ENCODE measurements at places on chromosomes 5 and 9. TPM values are rescaled to one million over a fixed set of nuclear protein-coding genes. Genes with fewer than 3 reads are reported as not detected.

The AQP3 gene
- 41.1 TPM for total RNA-seq

The LECT2 gene
- total RNA-seq = not detected

The FAM169A gene
- total RNA-seq = 5.9 TPM

The PCDHGB7 gene
- 18.0 TPM for total RNA-seq

The SLC45A2 gene
- total RNA-seq = not detected

The NUTM2F gene
- 0.21 TPM for total RNA-seq

GRCh38 chr5:170469414-170469813 is 34.4 kb upstream of the KCNIP1 start:
- no peak overlapping the region for H3K4me3 ChIP-seq
- H3K27me3 ChIP-seq = no peaks in the 10 kb centered on the region
- no peak for DNase-seq
- H3K36me3 ChIP-seq = no peaks in the 10 kb centered on the region
- H3K27ac ChIP-seq = no peak overlapping the region
- H3K4me1 ChIP-seq = no peaks in the 10 kb centered on the region

GRCh38 chr9:130118841-130119518 is 53.2 kb upstream of the NCS1 start:
- H3K4me3 ChIP-seq = no peak overlapping the region
- no peak for DNase-seq
- peaks cover 62% of the 10 kb centered on the region for H3K36me3 ChIP-seq
- H3K4me1 ChIP-seq = peaks cover 16% of the 10 kb centered on the region
- H3K27ac ChIP-seq = peak overlapping the region; percentile 36
- no peaks in the 10 kb centered on the region for H3K27me3 ChIP-seq

DNA sequence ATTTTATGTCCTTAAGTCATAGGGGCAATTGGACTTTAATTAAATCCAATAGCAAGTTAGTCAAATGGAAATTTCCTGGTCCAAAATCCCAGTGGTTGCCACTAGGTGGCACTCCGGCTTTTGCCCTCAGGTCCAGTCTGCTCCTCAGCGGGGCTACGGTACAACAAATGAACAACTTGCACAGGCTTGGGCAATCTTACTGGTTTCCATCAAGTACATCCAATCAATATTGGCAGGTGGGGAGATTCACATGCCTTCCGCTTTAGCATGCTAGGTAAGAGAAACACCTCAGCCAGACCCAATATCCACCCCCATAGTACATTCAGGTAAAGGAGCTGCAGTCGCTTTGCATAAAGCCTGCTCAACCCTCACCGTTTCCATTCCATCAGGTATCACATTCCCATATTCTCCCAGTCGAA is 6.3 kb upstream of the MXD3 start:
- peaks cover 19% of the 10 kb centered on the region for H3K36me3 ChIP-seq
- no peak overlapping the region for H3K4me3 ChIP-seq
- no peaks in the 10 kb centered on the region for H3K4me1 ChIP-seq
- H3K27ac ChIP-seq = no peak overlapping the region
- peak; percentile 75 for DNase-seq
- no peaks in the 10 kb centered on the region for H3K27me3 ChIP-seq

DNA sequence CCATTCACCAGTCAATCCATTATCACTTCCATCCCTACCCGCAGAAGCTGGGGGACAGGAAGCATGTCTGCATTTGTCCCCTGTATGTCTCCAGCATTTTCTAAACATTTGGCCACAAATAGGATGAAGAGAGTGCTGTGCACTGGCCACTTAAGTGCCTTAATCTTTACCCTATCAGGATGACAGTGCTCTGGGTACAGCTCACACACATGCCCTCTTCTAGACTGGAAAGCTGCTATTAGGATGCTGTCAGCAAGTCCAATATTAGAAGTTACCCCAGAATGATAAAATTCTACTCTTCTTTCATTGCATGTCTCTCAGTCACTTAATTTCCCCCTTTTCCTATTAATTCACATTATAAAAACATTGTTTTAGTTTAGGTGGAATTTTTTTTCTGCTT is 168.4 kb downstream of the RASEF start:
- no peaks in the 10 kb centered on the region for H3K27me3 ChIP-seq
- no peak overlapping the region for H3K4me3 ChIP-seq
- no peaks in the 10 kb centered on the region for H3K36me3 ChIP-seq
- H3K27ac ChIP-seq = no peak overlapping the region
- H3K4me1 ChIP-seq = no peaks in the 10 kb centered on the region

GRCh38 chr5:10615693-10616092 is 51.8 kb downstream of the ANKRD33B start:
- H3K4me1 ChIP-seq = no peaks in the 10 kb centered on the region
- H3K4me3 ChIP-seq = no peak overlapping the region
- H3K27me3 ChIP-seq = no peaks in the 10 kb centered on the region
- no peak overlapping the region for H3K27ac ChIP-seq
- no peak for DNase-seq

DNA sequence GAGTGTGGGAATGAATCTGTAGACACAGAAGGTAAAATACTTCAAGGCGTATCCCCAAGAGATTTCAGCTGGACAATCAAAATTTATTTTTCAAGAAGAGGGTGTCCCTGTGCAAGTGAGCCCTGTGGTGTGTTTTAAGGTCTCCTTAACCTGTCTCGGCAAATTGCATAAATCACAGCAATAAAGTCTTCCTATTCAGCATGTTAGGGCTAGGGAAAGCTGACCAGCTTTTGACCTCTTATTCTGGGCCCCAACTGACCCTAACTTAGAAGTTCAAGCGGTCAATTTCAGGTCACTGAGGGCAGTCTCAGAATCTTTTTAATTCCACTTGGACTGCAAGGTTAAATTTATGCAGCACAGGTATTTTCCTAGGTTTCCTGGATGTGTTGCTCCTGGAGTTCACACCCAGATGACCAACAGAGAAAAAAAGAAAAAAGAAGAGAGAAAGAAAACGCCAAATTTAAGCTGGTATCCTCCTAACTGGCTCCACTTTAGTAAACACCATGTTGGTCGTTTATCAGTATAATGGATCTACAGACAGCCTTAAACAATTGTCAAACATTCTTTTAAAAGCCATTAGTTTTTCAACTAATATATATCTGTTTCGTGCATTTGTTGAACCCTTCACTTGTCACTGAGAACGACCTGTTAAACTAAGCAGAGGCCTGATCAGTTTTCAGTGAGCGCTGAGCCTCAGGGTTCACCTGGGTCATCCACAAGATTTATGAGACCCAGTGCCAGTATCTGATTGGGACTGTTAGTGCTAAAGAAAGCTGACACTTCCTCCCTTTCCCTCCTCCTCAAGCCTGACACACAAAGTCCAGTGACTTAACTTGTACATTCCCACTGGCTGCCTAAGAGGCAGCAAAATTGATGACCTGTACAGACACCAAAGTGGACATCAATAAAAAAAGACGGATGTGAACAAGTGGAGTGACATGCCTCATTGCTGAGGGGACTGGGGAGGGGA is 546.1 kb downstream of the NR2F1-AS1 start:
- H3K4me1 ChIP-seq = no peaks in the 10 kb centered on the region
- no peak overlapping the region for H3K4me3 ChIP-seq
- H3K27me3 ChIP-seq = no peaks in the 10 kb centered on the region
- no peak for DNase-seq

DNA sequence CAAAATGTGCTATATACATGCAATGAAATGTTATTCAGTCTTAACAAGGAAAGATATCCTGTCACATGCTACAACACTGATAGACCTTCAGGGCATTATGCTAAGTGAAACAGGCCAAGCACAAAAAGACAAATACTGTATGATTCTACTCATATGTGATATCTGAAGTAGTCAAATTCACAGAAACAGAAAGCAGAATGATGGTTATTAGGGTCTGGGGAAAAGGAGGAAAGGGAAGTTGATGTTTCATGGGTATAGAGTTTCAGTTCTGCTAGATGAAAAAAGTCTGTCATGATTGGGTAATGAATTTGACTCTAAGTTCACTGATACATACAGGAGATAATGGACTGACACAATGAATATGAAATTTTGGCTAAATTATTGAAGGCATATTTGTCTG is 11.2 kb upstream of the RIC1 start:
- no peak overlapping the region for H3K27ac ChIP-seq
- peaks cover 21% of the 10 kb centered on the region for H3K4me1 ChIP-seq
- H3K36me3 ChIP-seq = no peaks in the 10 kb centered on the region
- no peak overlapping the region for H3K4me3 ChIP-seq
- no peak for DNase-seq
- no peaks in the 10 kb centered on the region for H3K27me3 ChIP-seq

GRCh38 chr9:118414676-118415075 is 710.5 kb downstream of the TLR4 start:
- no peak for DNase-seq
- H3K27me3 ChIP-seq = no peaks in the 10 kb centered on the region
- H3K4me3 ChIP-seq = no peak overlapping the region
- H3K36me3 ChIP-seq = no peaks in the 10 kb centered on the region

DNA sequence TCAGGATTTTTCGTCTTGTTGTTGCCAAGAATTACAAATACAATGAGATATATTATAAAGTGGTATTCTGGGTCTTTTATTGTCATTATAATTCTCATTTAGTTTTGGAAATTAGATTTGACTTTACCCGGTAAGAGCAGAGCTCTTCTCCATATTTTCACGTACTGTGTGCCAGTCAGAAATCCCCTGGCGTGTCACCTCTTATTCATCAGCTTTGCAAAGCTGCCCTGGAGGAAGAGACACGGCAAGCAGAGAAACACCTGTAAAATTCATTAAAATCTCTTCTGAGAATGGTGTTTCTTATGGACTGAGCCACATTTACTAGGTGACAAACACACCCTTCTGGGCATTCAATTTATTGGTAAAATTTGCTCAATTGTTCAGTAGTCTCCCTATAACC is 440.4 kb downstream of the HINT1 start:
- H3K27ac ChIP-seq = no peak overlapping the region
- H3K4me3 ChIP-seq = no peak overlapping the region
- H3K4me1 ChIP-seq = no peaks in the 10 kb centered on the region
- no peaks in the 10 kb centered on the region for H3K27me3 ChIP-seq
- no peaks in the 10 kb centered on the region for H3K36me3 ChIP-seq
- DNase-seq = no peak

DNA sequence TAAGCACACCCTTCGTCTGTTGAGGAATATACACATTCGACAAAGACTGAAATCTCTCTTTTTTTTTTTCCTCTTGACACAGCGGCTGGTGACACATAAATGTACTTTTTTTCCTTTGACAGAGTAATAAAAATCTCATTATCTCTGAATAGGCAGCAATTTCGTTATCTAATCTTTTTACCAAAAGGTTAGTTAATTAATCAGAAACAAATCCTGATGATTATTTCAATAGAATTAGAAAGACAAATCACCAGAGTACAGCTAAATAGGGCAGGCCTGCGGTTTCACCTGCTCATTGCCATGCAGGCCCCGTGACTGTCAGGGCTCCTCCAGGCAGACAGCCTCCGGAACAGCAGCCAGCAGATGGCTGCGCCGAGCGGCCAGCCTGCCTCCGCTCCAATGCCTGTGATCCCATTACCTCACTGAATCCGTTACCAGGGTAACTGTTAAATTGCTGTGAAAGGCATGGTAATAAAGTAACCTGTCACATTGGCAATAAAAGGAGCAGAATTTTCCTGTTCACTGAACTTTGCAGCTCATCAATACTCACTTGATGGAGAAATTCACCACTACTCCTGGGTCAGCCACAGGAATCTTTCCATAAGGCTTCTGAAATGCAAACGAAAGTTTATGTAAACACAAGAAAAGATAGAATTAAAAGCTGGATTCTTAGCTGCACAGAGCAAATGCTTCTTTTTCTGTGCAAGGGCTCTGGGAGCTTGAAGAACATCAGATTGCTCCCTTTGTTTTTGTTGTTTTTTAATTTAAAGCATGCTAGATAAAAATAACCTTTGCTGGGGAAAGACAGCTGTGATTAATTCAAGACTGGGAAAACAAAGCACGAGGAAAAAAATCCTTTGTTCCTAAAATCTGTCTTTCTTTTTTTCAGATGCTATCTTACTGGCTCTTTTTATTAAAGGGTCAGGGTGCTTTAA is 666.4 kb upstream of the ZNF608 start:
- H3K36me3 ChIP-seq = no peaks in the 10 kb centered on the region
- peak overlapping the region; percentile 34 for H3K27ac ChIP-seq
- H3K4me1 ChIP-seq = peaks cover 58% of the 10 kb centered on the region
- H3K27me3 ChIP-seq = no peaks in the 10 kb centered on the region
- no peak overlapping the region for H3K4me3 ChIP-seq

DNA sequence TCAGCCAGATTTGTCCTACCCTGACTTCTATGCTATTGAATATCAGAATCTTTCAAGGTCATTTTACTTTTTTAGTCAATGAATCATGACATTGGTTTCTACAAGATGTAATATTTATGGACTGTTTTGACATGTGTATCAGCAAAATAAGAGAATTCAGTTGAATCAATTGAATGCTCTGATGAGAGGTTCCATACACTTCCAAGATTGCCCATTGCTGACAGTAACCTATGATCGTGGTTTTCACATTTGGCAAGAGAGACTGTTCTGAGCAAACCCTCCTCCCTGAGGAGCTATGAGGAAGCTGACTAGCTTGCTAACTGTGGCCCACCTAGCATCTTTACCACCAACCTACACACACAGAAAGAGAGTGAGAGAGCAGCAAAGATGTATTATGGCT is 56.7 kb upstream of the FST start:
- H3K4me3 ChIP-seq = no peak overlapping the region
- no peaks in the 10 kb centered on the region for H3K27me3 ChIP-seq
- no peak overlapping the region for H3K27ac ChIP-seq
- H3K36me3 ChIP-seq = no peaks in the 10 kb centered on the region

GRCh38 chr5:103340132-103340531 is 81.6 kb downstream of the MACIR start:
- no peak overlapping the region for H3K4me3 ChIP-seq
- no peak for DNase-seq
- no peaks in the 10 kb centered on the region for H3K27me3 ChIP-seq
- H3K36me3 ChIP-seq = no peaks in the 10 kb centered on the region

GRCh38 chr5:179287631-179288030 is 57.6 kb downstream of the ADAMTS2 start:
- no peaks in the 10 kb centered on the region for H3K36me3 ChIP-seq
- no peaks in the 10 kb centered on the region for H3K4me1 ChIP-seq
- no peak for DNase-seq
- no peaks in the 10 kb centered on the region for H3K27me3 ChIP-seq
- no peak overlapping the region for H3K4me3 ChIP-seq

GRCh38 chr5:124921694-124922093 is 175.3 kb upstream of the ZNF608 start:
- no peaks in the 10 kb centered on the region for H3K36me3 ChIP-seq
- no peak overlapping the region for H3K27ac ChIP-seq
- no peak for DNase-seq

GRCh38 chr9:106017198-106017740 is 322.9 kb downstream of the TMEM38B start:
- no peak overlapping the region for H3K4me3 ChIP-seq
- no peak for DNase-seq
- no peak overlapping the region for H3K27ac ChIP-seq
- no peaks in the 10 kb centered on the region for H3K27me3 ChIP-seq
- no peaks in the 10 kb centered on the region for H3K36me3 ChIP-seq
- H3K4me1 ChIP-seq = no peaks in the 10 kb centered on the region

DNA sequence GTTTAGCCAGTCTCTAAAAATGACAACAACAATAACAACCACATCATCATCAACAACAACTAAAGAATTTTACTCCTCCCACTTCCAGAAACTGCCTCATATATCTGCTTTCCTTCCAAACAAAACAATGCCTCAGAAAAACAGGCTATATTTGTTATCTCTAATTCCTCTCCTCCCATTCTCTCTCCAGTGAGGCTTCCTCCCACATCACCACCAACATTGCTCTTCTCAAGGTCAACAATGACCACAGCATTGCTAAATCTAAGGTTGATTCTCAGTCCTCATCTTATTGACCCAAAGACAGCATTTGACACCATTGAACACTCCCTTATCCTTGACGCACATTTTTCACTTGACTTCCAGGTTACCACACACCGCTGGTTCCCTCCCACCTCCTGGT is 38.1 kb upstream of the PRUNE2 start:
- H3K4me3 ChIP-seq = no peak overlapping the region
- no peak overlapping the region for H3K27ac ChIP-seq
- peaks cover 6% of the 10 kb centered on the region for H3K4me1 ChIP-seq
